Chondrocyte (in vitro differentiated cells): ENCODE measurements at places on chromosomes 1 and 21.

GRCh38 chr1:197510691-197511378 lies 242.8 kb downstream of the CRB1 start:
- H3K27me3 ChIP-seq: no peaks in the 10 kb centered on the region
- no peak overlapping the region for H3K27ac ChIP-seq
- H3K4me1 ChIP-seq: no peaks in the 10 kb centered on the region
- H3K4me3 ChIP-seq: no peak overlapping the region
- DNase-seq: no peak

GRCh38 chr1:93448292-93448982 lies 519 bp downstream of the FNBP1L start:
- DNase-seq: no peak
- peaks cover 34% of the 10 kb centered on the region for H3K4me1 ChIP-seq
- H3K27me3 ChIP-seq: no peaks in the 10 kb centered on the region
- H3K27ac ChIP-seq: peak overlapping the region; percentile 85
- H3K4me3 ChIP-seq: peak overlapping the region; percentile 94
- H3K36me3 ChIP-seq: no peaks in the 10 kb centered on the region

DNA sequence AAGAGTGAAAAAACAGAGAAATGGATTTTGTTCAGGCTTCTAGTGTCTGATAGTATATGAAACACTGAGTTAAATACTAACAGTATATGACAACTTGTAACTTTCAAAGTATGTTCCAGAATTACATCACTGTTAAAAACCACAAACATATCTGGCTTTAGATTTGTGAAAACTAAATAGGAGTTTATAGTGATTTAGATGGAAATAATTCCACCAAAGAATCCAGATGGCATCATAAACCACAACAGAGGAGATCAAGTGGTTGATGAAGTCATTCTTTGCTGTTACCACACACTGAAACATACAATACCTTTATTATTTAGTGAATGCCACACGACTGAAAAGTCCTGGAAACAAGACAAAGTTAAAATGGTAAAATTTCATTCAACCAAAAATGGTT lies 37.2 kb downstream of the ALG14 start:
- H3K4me1 ChIP-seq: no peaks in the 10 kb centered on the region
- no peaks in the 10 kb centered on the region for H3K36me3 ChIP-seq
- no peaks in the 10 kb centered on the region for H3K27me3 ChIP-seq
- no peak overlapping the region for H3K27ac ChIP-seq
- no peak overlapping the region for H3K4me3 ChIP-seq

DNA sequence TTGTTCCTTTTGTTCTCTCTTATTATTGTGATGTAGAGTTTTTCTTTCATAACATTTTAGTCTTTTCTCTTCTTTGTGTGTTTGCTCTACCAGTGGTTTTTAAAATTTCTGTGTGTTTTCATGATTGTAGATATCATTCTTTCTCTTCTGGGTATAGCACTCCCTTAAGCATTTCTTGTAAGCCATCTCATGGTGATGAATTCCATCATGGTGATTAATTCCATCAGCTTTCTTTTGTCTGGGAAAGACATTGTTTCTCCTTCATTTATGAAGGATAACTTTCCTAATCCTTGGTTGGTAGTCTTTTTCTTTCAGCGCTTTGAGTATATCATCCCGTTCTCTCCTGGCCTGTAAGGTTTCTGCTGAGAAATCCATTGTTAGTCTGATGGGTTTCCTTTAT lies 22.7 kb downstream of the CD55 start:
- H3K4me1 ChIP-seq: no peaks in the 10 kb centered on the region
- DNase-seq: no peak
- H3K27ac ChIP-seq: no peak overlapping the region
- H3K4me3 ChIP-seq: no peak overlapping the region

DNA sequence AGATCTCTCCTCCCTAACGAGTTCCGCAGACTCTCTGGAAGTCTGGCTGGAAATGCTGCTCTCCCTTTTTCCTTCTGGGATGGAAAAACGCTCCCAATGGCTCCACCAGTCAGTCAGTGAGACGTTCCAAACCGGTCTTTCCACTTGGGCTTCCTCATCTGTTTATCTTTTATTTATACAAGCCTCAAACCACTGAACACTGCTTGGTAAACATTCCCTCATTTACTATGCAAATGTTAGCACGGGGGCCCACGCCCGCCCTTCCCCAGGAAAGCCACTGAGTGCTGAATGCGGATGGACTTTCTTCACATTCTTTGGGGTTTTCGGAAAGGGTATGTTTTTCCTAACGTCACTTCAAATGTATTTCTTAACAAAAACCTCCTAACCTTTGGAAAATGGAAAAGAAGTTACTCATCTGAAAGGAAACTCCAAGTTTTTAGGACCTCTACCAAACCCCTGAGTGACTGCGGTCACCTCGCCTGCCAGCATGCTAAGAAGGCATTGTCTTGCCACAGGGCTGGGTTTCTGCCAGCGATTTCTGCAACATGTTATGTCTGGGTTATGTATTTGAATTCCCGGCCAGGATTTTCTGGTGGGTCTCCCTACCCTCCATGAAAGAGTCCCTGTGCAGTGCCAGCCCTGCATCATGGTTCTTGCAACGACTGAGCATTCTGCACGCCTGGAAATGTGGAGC lies 14.0 kb upstream of the UMODL1 start:
- H3K36me3 ChIP-seq: no peaks in the 10 kb centered on the region
- H3K4me3 ChIP-seq: peak overlapping the region; percentile 33
- H3K4me1 ChIP-seq: peaks cover 21% of the 10 kb centered on the region
- peak overlapping the region; percentile 82 for H3K27ac ChIP-seq

GRCh38 chr1:180598333-180598974 lies 33.4 kb upstream of the XPR1 start:
- peaks cover 14% of the 10 kb centered on the region for H3K4me1 ChIP-seq
- no peak for DNase-seq
- H3K36me3 ChIP-seq: no peaks in the 10 kb centered on the region
- H3K4me3 ChIP-seq: no peak overlapping the region

DNA sequence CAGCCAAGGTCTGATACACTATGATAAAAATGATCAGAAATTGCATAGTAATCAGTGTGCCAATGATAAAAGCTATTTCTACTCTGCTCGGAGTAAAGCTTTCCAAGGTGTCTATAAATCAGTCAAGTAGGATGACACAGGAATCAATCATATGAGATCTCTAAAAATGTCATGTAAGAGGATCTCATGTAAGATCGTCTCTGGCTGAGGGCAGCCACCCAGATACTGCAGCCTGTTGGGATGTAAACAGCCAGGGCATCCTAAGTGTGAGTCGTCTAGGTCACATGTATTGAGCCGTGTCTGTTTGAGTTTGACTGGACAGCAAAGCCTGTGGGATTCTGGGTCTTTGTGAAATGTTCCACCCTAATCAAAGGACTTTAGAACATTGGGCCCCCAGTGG lies 2.8 kb upstream of the TEX35 start:
- no peak overlapping the region for H3K27ac ChIP-seq
- H3K27me3 ChIP-seq: no peaks in the 10 kb centered on the region
- no peaks in the 10 kb centered on the region for H3K4me1 ChIP-seq
- no peak for DNase-seq

DNA sequence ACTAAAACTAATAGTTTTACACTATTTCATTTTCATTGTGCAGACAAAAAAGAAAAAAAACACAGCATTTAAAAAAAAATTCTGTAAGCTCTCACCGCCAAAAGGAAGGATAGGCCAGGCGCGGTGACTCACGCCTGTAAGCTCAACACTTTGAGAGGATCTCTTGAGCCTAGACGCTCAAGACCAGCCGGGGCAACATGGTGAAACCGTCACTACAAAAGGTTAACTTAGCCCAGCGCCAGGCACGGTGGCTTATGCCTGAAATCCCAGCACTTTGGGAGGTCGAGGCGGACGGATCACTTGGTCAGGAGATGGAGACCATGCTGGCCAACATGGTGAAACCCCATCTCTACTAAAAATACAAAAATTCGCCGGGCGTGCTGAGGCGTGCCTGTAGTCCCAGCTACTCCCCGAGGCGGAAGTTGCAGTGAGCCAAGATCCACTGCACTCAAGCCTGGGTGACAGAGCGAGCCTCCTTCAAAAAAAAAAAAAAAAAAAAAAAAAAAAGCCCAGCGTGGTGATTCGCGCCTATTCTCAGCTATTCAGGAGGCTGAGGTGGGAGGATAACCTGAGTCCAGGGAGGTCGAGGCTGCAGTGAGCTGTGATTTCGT lies 14.3 kb upstream of the SPEN start:
- no peaks in the 10 kb centered on the region for H3K36me3 ChIP-seq
- DNase-seq: no peak
- peaks cover 25% of the 10 kb centered on the region for H3K4me1 ChIP-seq

DNA sequence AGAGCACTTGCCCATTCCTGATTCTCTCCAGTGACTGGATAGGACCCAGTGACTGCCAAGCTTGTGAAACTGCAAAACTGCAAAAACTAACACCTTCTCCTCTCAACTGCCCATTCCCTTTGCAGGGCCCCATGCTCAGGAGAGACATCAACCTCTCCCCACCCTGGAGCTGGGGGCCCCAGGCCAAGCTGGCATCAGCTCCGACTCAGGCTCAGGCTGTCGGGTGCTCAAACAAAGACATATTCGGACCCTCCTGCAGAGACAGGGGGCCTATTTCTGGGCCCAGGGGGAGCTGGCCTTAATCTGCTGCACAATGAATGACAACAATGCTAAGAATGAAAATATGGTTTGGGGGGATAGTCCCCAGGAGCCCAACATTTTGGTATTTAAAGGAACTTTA lies 11.8 kb downstream of the LMX1A start:
- no peak for DNase-seq
- no peaks in the 10 kb centered on the region for H3K4me1 ChIP-seq
- H3K4me3 ChIP-seq: no peak overlapping the region
- H3K36me3 ChIP-seq: no peaks in the 10 kb centered on the region
- H3K27ac ChIP-seq: no peak overlapping the region
- H3K27me3 ChIP-seq: peaks cover 78% of the 10 kb centered on the region

GRCh38 chr1:169468982-169469381 lies 16.8 kb downstream of the SLC19A2 start:
- no peak overlapping the region for H3K27ac ChIP-seq
- H3K4me3 ChIP-seq: no peak overlapping the region
- no peak for DNase-seq
- no peaks in the 10 kb centered on the region for H3K27me3 ChIP-seq
- H3K36me3 ChIP-seq: peaks cover 5% of the 10 kb centered on the region
- H3K4me1 ChIP-seq: no peaks in the 10 kb centered on the region

DNA sequence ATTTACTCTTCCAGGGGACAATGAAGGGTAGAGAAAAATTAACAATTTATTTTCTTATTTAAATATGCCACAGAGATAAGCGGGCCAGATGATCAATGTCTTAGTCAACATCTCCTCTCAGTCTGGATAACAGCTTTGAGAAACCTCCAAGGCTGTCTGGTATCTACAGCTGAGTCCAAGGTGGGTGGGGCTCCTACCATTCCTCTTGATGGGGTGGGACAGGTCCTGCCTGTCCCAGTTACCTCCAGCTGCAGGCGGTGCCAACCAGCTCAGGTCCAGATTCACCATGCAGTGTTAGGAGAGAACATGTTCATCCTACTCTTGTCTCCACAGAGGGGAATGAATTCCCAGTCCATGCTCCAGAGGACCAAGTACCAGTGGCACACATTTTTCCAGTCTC lies 21.1 kb downstream of the CSMD2 start:
- H3K27me3 ChIP-seq: no peaks in the 10 kb centered on the region
- DNase-seq: no peak
- H3K36me3 ChIP-seq: no peaks in the 10 kb centered on the region
- no peaks in the 10 kb centered on the region for H3K4me1 ChIP-seq

DNA sequence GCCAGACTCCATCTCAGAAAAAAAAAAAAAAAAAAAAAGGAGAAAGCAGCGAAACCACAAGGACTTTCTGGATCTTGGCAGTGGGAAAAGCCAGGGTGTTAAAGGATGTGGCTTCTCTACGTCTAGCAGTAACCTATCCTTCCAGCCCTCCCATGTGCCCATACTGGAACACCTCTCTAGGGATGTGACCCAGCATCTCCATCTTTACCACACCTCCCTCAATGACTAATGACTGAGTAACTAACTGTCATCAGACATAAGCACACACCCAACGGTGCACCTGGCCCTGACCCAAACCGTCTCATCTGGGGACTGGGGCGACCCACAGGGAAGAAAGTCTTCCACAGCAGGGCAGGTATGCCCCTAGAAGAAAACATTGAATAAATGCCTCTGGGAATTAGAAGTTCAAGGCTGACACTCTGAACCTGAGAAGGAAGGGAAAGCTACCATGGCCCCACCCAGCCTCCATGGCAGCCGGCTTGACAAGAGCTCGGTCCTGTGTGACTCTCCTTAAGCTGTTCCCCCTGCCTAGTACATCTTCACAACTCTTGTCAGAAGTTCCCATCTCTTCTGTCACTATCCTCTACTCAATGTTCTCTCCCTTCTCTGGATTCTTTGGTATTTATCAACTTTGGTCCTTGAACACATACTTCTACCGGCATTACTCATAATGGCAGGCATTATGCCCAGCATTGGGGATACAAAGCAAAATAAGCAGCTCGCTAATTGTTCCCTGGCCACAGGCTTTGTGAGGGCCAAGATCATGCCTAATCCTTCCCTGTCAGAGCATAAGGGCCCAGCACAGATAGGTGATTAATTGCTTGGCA lies 14.8 kb upstream of the PAQR6 start:
- H3K36me3 ChIP-seq: peaks cover 64% of the 10 kb centered on the region
- H3K4me1 ChIP-seq: peaks cover 14% of the 10 kb centered on the region
- H3K27me3 ChIP-seq: no peaks in the 10 kb centered on the region
- H3K4me3 ChIP-seq: no peak overlapping the region
- H3K27ac ChIP-seq: peak overlapping the region; percentile 58
- peak; percentile 27 for DNase-seq

GRCh38 chr1:196557797-196558196 lies 50.4 kb downstream of the KCNT2 start:
- peaks cover 8% of the 10 kb centered on the region for H3K4me1 ChIP-seq
- no peak for DNase-seq
- H3K4me3 ChIP-seq: peak overlapping the region; percentile 67
- H3K36me3 ChIP-seq: peaks cover 10% of the 10 kb centered on the region

DNA sequence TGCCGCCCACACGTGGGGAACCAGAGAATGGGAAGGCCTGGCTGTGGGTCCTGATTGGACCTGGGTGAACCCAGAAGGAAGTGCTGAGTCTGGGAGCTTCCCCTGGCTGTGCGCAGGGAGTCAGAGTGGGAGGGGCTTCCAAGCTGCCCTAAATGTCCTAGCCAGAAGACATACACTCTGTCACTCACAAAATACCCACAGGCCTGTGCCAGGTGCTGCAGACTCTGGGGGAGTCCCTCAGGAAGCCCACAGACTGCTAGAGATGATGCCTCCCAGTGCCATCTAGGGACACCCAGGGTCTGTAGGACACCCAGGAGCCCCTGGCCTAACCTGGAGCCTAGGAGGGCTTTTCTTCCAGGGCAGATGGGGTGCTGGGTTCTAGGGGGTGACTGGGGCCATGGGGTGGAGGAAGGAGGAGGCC lies 33.7 kb upstream of the LRP8 start:
- H3K4me3 ChIP-seq: no peak overlapping the region
- no peaks in the 10 kb centered on the region for H3K4me1 ChIP-seq
- peaks cover 10% of the 10 kb centered on the region for H3K27me3 ChIP-seq
- DNase-seq: peak; percentile 43
- H3K36me3 ChIP-seq: peaks cover 4% of the 10 kb centered on the region
